ENCODE measurements at places on chromosomes 2 and 18.
A peak's percentile ranks its signal among the peaks of the same experiment; 100 is the strongest.

DNA sequence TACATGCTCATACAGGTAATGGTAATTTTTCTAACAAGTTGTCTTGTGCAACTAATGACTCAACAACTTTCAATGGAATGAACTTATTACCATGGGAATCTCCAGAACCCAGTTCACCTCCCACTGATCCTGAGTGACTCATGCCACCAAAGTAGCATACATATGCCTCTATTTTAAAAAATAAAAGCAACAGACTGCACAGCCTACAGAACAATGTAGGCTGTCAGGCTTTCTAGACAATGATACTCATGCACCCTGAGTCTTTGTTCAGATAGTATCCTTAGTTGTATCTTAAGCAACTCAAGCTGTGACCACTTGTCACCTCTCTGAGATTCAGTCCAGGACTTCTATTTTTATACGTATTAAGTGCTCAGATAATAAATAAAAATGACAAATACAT lies 531.0 kb upstream of the SETBP1 start:
- peak; percentile 65 for DNase-seq

DNA sequence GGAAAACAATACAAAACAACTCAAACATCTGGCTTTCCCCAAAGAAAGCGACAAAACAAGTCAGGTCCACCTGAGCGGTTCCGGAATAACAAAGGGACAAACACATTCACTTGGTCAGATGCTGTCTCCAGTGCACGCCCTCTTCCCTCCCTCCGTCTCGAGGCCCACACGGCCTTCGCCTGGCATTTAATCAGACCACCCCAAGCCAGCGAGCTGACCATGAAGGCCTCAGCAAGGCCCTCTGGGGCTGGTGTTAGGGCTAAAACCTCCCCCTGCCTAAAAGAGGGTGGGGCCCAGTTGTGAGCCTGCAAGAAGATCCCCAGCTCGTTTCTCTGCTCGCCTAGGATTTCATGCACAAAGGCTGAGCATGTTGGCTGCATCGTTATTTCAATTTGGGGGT lies 180.3 kb downstream of the EIPR1 start:
- no peak for DNase-seq

DNA sequence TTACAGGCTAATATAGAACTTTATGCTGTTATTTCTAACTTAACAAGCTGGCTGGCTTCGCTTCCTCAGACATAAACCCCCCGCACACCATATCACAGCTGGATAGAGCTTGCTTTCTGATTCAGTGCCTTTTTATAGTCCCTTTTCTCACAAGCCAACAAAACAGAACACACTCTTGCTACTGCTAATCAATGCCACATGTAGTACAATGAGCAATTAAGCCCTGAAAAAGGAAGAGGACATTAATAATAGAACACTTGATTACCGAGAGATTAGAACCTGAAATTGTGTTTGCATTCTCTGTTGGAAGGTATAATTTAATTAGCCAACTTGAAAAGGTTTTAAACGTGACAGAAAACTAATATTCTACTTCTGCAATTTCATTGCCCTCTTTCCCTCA lies 267.7 kb upstream of the CYRIA start:
- DNase-seq: peak; percentile 3

- peak; percentile 22 for DNase-seq
Measured at GRCh38 chr2:74772046-74772445, 61.9 kb upstream of the HK2 start.

- no peak for DNase-seq
Measured at GRCh38 chr2:160401895-160402294, 91.7 kb downstream of the RBMS1 start.

- no peak for DNase-seq
Measured at GRCh38 chr2:54267577-54267976, 11.5 kb upstream of the TSPYL6 start.

DNA sequence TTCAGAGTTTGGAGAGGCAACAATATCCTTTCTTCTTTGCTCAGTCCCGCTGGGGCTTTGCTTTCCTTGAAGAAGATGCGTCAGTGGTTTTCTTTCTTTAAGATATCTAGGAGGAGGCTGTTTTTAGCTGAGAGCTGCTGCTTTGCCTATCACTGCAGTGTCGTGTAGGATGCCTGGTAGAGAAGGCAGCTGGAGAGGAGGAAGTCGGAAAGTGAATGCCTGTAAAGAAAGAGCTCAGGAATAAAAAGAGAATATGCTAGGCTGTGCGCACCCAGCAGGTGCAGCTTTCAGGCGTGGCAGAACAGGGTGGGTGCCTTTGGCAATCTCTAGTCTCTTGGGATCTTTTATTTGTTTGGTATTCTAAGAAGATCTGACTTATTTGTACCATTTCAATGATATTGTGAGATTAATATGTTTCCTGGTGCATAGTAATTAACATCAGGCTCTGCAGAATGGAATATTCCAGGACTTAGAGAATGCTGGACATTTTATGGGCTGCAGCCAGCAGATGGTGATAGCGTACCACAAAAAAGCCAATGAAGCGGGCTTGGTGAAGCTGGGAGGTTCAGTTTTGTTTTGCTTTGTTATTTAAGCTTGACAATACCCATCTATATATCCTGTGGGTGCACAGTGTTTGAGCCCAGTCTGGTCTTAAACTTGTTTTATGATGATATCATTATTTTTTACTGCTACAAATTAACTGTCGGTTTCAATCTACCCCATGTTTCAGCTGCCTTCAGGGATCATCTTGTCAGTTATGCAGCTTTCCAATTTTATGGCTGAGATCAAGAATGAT lies 34.9 kb downstream of the CAVIN2 start:
- peak; percentile 45 for DNase-seq

DNA sequence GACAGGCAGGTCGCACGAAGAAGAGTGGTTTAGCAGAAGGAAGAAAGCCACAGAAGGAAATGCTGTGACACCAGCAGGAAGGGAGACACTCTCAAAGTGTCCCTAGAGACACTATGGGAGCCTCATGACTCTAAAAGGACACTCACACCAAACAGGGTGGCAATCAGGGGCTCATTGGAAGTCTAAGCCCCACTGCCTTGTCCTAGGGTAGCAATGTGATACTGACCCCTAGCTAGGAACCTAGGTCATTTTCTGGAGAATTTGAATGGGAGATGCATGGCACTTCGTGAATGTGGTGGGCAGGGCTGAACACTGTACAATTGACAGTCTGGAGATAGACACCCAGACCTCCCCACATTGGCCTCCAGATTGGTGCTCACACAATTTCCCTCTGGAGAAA lies 385.0 kb downstream of the EIPR1 start:
- no peak for DNase-seq

DNA sequence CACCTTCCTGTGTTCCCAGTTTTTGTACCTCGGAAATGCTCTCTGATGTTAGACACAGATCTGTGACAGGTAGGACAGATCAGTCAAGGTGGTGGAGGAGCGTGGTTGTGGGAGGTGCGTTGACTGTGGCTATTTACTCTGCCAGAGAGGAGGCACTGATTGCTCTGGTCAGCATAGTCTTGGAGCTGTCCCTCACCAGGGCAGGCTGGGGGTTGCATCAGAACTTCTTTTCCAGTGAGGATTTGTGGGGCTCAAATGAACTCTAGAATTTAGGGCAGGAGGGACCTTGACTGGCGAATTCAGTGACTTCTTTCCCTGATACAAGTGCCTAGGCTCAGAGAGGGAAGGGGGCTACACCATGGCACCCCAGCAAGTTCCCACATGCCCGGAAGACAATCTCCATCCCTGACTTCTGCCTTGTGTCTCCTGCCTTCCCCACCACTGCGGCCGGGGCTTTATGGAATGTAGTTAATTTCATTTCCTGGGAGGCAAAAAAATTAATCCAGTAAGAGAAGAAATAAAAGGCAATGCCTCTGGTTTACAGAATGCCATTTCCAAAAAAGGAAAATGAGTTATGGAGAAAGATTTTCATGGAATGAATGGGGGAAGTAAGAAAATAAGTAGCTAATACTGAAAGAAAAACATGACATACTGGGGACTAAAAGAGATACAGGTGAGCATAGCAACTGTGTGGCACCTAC lies 26.1 kb downstream of the NIFK start:
- peak; percentile 21 for DNase-seq

DNA sequence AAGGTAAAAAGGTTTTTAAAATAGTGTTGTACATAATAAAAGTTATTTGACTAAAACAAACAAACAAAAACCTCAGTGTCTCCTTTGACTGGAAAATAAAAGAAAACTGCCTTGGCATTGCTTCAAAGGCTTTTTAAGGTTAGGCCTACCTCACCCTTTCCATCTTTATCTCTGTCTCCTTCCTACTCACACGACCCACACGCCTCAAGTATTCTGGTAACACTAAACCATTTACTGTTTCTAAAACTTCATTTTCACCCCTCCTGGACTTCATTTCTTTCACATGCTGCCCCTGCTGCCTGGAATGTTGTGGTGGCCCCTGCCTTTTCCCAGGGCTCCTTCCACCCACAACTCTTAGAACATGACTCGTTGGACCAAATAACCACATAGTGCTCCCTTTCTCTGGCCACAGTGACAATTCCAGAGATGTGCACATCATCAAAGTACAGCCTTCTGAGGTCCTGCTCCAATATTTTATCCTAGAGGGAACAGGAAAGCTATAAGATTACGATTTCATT lies 54.0 kb downstream of the ERBB4 start:
- DNase-seq: peak; percentile 6

- DNase-seq: no peak
Measured at GRCh38 chr2:147843391-147843863, 1.4 kb upstream of the ACVR2A start.

GRCh38 chr2:118980573-118980972 lies 38.6 kb downstream of the MARCO start:
- DNase-seq: no peak

- no peak for DNase-seq
Measured at GRCh38 chr2:52345082-52345481, 1313.2 kb upstream of the NRXN1 start.

- no peak for DNase-seq
Measured at GRCh38 chr2:141856215-141856919, 274.4 kb downstream of the LRP1B start.

GRCh38 chr2:132664096-132664495 lies 5.9 kb downstream of the LYPD1 start:
- no peak for DNase-seq

DNA sequence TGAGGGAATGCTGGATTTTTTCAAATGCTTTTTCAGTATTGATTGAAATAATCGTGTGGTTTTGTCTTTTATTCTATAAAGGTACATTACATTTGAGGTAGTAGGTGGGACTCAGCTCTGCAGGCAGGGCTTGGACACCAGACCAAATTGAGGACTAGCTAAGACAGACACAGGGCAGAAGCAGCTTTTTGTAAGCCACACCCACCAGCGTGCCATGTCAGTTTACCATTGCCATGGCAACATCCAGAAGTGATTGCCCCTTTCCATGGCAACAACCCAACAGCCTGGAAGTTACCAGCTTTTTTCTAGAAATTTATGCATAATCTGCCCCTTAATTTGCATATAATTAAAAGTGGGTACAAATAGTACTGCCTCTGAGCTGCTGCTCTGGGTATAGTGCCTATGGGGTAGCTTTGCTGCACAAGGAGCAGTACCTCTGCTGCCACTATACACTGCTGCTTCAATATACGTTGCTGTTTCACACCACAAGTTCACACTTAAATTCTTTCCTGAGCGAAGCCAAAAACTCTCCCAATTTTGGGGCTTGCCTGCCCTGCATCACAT lies 23.6 kb upstream of the VWA3B start:
- DNase-seq: no peak

DNA sequence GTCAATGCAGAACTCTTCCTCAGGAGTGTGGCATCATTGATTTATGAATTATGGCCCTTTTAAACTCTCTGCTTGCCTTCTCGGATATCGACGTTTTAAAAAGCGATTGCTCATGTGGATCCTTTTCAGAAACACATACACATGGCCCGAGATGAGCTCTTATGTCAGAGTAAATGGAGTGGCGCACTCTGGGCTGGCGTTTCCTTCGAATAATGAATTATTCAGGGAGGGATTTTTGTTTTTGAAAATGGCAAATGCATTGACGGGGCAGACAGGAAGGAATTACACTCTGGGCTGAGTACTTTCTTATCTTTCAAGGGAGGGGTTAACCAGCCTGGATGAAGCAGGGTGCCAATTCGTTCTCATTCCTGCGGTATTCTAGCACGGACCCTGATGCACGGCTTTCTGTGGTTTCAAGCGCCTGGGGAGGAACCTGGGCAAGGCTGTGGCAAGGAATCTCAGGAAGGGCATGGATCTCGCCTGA lies 142.7 kb downstream of the PRKCE start:
- no peak for DNase-seq

DNA sequence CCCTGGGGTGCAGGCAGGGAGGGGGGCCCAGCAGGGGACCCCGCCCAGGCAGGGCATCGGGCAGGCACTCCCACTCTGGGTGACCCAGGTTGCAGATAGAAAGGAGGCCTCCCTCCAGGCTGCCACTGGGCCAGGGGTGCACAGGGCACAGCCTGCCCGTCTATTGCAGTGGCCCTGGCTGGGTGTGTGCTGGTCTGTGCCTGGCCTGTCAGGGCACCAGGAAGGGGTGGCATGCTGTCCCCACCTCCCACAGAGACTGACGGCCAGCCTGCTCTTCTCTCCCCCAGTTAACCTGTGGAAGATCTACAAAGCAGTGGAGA lies 12.9 kb downstream of the ARID5A start:
- DNase-seq: no peak

DNA sequence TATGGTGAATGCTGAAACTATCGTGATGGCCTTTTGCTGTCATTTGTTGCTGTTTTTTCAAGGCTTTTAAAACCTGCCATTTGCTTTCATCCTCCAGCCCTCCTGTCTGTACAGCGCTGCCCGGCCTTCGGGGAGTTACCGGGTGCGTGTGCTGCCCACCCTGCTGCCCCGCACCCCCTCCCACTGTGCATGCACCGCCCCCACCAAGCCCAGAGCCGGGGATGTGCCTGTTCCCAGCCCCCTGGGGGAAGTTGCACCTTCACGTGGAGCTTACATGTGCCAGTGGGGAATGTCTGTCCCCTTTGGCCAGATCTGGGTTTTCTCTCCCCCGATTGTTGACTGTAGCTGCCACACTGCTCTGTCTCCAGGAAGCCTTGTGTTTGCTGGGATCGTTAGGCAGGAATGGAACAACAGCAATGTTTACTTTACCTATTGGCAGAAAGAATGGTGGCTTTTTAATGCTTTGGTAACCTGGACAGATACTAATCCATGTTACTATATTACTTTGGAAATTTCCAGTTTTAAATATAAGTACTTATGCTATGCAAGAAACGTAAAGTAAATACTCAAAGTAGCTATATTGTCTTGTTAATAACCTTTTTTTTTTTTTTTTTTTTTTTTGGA lies 64.8 kb upstream of the RBM44 start:
- no peak for DNase-seq

GRCh38 chr2:71634567-71634966 lies 181.2 kb downstream of the DYSF start:
- no peak for DNase-seq

DNA sequence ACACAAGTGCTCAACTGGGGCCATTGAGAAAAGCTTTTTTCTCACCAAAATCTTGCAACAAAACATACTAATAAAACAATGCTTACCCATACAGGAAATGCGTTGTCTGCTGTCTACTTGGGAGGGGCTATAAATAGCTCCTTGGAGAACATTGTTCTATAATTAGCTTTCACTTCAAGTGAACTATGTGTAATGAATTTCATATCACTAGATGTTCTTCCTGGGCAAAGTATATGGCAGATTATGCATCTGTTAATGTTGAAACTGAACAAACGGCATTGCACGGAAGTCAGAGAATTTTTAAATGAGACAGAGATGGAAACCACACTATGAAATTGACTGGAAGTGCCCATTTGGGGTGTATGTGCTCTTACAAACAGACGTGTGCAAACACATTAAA lies 6.4 kb upstream of the NPAS2 start:
- peak; percentile 20 for DNase-seq
